ENCODE measurements at places on chromosomes 5 and 9. TPM values are rescaled to one million over a fixed set of nuclear protein-coding genes. Genes with fewer than 3 reads are reported as not detected.

GRCh38 chr5:91419571-91420537, 36.7 kb upstream of the ARRDC3 start:
- H3K36me3 ChIP-seq: no peaks in the 10 kb centered on the region
- H3K4me3 ChIP-seq: peak overlapping the region; percentile 18
- no peak for DNase-seq
- H3K4me1 ChIP-seq: no peaks in the 10 kb centered on the region
- H3K27ac ChIP-seq: no peak overlapping the region

GRCh38 chr5:72428669-72429068, 78.5 kb downstream of the ZNF366 start:
- H3K4me3 ChIP-seq: no peak overlapping the region
- no peaks in the 10 kb centered on the region for H3K27me3 ChIP-seq
- no peak overlapping the region for H3K27ac ChIP-seq
- H3K4me1 ChIP-seq: no peaks in the 10 kb centered on the region

DNA sequence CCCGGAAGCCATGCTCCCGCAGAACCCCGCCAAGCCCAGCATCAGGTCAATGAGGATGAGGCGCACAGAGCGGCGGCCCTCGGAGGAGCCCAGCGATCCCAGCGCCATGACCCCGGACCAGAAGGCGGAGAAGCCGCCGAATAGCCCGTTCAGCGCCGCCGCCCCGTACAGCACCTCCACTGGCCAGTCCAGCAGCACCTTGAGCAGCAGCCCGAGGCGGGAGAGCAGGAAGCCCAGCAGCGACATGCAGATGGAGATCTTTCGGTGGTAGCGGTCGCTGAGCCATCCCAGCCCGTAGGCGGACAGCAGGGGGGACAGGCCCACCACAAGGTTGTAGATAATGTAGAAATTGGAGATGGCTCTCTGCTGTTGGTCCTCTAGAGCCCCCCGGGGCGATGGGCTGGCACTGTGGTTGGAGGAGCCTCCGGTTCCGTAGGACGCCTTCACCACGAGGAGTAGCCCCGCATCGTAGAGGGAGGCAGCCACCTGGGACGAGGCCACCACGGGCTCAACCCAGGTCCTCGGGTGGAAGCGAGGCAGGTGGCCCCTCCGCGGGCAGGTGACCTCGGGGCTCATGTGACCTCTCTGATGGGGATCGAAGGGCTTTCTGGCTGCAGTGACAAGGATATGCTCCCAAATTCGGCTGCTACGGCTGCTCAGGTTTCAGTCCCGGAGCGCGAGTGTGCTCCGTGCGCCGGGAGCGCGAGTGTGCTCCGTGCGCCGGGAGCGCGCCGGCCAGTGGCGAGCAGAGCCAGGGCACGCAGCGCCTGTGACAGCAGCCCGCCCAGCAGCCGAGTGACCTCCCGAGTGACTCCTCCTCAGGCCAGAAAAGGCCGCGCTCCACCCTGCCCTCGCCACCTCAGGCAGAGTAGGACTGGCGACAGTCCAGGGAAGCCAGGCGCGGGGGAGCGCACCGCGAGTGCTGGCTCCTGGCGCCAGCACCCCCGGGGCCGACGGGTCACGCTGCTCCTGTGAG, at the start of gene SLC46A2:
Gene SLC46A2 (minus strand): TSS at position 771 of the 976 bp plus-strand sequence. CDS start 195 bp downstream, at position 576.
- H3K4me3 ChIP-seq: peak within 1 kb of the TSS; percentile 35
- H3K4me1 ChIP-seq: no peaks in the 10 kb centered on the region
- H3K27ac ChIP-seq: no peak within 1 kb of the TSS
- H3K36me3 ChIP-seq: no peaks in the 10 kb centered on the region
- H3K27me3 ChIP-seq: no peaks in the 10 kb centered on the region

GRCh38 chr5:141945511-141946051, 12.4 kb downstream of the PCDH12 start:
- H3K4me1 ChIP-seq: peaks cover 11% of the 10 kb centered on the region
- H3K4me3 ChIP-seq: no peak overlapping the region
- DNase-seq: no peak
- no peaks in the 10 kb centered on the region for H3K27me3 ChIP-seq

DNA sequence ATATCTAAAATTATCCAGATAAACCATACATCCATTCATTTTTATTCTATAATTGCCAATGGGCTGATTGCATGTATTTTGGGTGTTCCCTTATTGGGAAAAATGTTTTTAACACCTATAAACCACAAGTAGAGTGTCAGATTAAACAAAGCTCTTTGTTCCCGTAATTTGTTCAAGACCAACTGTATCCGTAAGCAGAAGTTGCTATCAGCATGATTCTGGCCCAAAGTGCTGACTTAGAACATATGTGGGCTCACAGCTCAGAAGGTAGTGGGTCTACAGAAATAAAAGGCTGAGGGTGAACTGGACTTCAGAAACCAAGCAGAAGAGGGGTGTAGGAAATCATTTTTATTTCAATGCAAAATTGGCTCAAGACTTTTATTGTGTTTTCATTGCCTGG, 23.5 kb upstream of the IL7R start:
- H3K36me3 ChIP-seq: no peaks in the 10 kb centered on the region
- no peaks in the 10 kb centered on the region for H3K27me3 ChIP-seq
- DNase-seq: no peak

DNA sequence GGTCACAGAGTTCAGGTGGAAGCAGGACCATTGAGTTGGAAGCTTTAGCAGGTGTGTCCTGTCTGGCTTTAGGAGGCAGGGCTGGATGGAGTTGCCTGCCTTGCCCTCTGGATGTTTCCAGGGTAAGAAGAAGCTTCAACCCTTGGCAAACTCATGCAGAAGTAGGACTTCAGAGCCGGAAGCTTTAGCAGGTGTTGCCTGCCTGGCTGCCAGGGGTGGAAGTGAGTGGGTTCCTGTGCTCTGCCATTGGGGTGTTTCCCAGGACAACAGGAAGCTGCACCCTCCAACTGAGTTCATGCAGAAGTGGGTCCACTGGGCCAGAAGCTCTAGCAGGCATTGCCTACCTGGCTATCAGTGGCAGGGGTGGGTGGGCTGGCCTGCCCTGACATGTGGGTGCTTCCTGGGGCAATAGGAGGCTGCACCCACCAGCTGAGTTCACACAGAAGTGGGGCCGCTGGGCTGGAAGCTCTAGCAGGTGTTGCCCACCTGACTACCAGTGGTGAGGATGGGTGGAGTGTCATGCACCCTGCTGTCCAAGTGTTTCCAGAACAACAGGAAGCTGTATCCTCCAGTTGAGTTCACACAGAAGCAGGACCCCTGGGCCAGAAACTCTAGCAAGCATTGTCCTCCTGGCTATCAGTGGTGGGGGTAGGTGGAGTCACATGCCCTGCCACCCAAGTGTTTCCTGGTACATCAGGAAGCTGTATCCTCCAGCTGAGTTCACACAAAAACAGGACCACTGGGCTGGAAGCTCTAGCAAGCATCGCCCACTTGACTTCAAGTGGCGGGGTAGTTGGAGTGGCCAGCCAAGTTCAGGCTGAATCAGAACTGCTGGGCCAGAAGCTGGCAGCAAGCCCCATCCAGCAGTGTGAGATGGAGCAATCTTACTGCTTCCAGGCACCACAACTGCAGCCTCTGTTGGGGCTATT, 24.6 kb downstream of the LOX start:
- H3K4me1 ChIP-seq: no peaks in the 10 kb centered on the region
- no peaks in the 10 kb centered on the region for H3K27me3 ChIP-seq
- no peak overlapping the region for H3K4me3 ChIP-seq
- no peak overlapping the region for H3K27ac ChIP-seq

Gene QRFP
- total RNA-seq: not detected

Gene MSH3
- total RNA-seq: 7.8 TPM

Gene SPINK1
- 71.4 TPM for total RNA-seq

Gene PCDHB9
- total RNA-seq: 0.51 TPM

Gene PAPPA
- 0.37 TPM for total RNA-seq

All from right lobe of liver (tissue), 6 donors.